Ureter (tissue), 1 donor: ENCODE measurements at places on chromosomes 4 and X. TPM values are rescaled to one million over a fixed set of nuclear protein-coding genes. Genes with fewer than 3 reads are reported as not detected.

GRCh38 chr4:114701491-114701890 is 102.9 kb downstream of the UGT8 start:
- no peak for DNase-seq

- no peak for DNase-seq
Observed at GRCh38 chrX:7062276-7062675, 85.2 kb upstream of the STS start.

GRCh38 chr4:75786938-75787337 is 62.6 kb downstream of the USO1 start:
- DNase-seq = no peak

DNA sequence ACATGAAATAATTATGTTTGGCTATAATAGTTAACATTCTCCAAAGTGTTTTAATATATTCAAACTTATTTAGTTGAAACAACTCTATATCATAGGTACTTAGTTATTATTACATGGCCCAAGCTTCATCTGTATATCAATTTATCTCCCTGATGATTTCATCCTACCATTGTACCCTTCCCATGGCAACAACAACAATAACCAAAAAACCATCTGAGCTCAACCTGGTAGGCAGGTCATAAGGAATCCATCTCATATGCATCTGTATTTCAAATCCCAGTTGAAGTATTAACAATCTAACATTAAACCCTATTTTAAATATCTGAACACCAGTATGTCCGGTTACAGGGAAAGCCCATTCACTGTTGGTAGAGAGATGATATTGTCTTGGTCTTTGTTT is 33.1 kb upstream of the SLC7A11 start:
- no peak for DNase-seq

DNA sequence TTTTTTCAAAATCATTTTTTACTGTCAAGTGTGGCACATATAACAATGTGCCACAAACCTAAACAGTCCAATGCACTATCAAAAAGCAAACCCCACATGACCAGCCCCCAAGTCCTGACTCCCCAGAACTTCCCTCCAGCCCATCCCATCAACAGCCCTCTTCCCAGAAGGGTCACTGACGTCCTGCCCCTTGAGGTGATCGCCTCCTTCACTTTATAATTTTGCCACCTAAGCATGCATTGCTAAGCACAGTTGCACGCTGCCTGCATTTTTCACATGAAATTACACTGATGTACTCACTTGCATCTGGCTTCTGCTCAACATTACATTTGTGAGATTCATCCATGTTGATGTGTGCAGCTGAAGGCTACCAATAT is 42.5 kb downstream of the HTRA3 start:
- DNase-seq = no peak

- DNase-seq = no peak
Observed at GRCh38 chrX:106935175-106935574, 15.0 kb downstream of the CLDN2 start.

- no peak for DNase-seq
Observed at GRCh38 chr4:28832444-28832843, 1887.7 kb upstream of the PCDH7 start.

DNA sequence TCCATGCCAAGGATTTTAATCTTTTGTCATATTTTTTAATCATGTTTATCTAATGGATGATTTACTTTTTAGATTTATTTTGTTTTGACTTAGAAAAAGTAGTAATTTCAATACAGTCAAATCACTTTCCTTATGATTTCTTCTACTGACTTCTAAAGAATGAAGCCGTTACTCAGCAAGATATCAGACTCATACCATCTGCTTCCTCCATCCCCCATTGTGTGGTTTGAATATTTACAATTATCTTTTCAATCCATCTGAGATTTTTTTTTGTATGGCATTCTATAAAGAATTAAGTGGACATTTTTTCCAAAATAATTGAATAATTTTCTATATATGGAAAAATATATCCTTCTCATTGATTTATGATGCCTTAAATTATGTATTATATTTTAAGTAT is 565.4 kb upstream of the ATOH1 start:
- no peak for DNase-seq

DNA sequence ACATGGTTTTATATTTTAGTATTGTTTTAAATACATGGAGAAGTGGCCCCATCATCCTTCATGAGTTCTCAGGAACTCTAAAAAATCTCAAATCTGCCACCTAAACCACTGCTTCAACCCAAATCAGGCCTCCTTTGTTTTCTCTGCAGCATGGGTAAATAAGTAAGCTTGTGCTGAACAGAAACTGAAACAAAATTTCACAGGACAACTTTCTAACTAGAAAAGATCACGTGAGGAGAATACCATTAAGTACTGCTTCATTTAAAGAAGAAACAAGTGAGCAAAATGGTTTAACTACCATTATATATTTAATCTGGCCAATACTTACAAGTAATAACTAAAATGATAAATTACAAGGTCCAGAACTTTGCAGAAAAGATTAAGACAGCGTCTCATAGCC is 2.5 kb downstream of the ARAP2 start:
- no peak for DNase-seq

DNA sequence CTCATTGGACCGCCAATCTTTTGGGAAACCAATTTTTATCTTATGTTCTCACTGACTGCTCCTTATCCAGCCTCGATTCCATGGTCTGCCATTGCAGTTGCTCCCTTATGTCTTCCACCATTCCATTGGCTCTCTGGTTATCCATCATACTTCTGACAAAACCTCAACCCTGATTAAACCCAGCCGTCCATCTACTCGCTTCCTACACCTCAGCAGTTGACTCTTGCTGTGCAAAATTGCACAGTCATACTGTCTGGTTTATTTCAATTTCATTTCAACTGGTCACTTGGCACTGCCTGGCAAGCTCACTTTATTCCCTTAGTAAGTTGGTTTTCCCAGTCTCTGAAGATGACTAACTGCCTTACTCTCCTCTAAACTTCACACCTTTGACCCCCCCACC is 26.2 kb downstream of the ARL9 start:
- DNase-seq = no peak

GRCh38 chrX:142201113-142201512 is 4.0 kb downstream of the MAGEC2 start:
- no peak for DNase-seq

ADGRL3 gene
- 17.9 TPM for total RNA-seq
